ENCODE measurements at places on chromosomes 4 and X.
A peak's percentile ranks its signal among the peaks of the same experiment; 100 is the strongest.

GRCh38 chr4:134282680-134283079 lies 81.1 kb upstream of the PABPC4L start:
- DNase-seq, result no peak

GRCh38 chr4:25861951-25862410 lies 807 bp downstream of the SEL1L3 start:
- DNase-seq, result peak; percentile 34

DNA sequence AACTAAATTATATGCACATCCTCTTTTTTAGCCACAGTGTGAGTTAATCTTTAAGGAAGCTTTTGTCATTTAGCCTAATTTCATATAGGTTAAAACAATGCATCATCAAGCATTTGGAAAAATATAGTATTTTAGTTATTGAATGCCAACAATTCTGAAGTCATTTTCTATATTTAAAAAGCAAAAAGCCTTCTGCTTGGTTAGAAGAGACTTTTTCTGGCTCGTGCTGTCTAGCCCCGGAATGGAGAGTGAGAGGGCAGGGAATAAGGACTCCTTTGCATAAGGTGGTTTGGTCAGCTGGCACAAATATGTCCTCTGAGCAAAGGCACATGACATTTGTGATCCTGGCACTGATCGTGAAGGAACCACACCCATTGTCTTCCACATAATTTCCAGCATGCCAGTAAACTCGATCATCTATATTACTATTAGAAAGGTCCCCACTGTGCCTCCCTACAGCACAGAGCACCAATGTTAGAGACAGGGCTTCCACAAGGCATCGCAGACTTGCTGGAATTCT lies 393.7 kb upstream of the INTU start:
- no peak for DNase-seq

DNA sequence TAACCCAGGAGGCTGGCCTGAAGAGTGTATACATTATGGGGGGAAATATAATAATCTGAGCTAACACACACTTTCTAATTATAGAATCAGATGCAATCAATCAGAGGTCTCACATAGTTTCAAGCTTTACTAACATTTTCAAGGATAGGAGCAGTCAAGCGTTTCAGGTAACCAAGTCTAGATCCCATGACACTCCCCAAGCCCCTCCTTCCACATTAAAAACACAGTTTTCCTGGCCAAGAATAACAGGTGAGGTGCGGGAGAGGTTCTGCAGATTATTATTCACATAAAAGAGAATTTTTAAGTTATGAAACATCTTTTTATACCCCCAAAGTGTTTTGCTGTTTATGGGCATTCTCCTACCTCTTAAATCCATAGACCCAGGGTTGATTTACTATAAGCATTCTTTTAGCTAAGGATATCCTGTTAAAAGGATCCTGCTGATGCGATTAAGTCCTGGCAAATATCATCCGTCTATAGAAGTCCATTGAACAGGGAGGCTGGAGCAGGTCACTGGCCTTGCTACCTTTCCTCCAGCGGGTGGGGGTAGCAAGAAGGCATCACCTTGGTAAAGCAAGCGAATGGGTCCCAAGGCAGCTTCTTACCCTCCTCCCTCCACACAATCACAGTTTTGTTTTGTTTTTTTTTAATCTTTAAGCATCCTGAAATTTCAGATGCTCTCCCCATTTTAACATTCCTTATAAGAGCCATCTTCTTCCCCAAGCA lies 104.7 kb upstream of the GPM6A start:
- DNase-seq, result no peak

GRCh38 chrX:3244955-3245354 lies 101.5 kb downstream of the MXRA5 start:
- no peak for DNase-seq

GRCh38 chr4:52243367-52243766 lies 192.3 kb downstream of the SPATA18 start:
- DNase-seq, result no peak

GRCh38 chrX:107227780-107228485 lies 21.5 kb downstream of the DNAAF6 start:
- DNase-seq, result no peak

- no peak for DNase-seq
Observed at GRCh38 chr4:2786794-2787229, 6.1 kb upstream of the SH3BP2 start.

All from LNCaP clone FGC (cell line).